ENCODE measurements at places on chromosomes 5 and 9. TPM values are rescaled to one million over a fixed set of nuclear protein-coding genes. Genes with fewer than 3 reads are reported as not detected.

Gene FOXD4L3
- total RNA-seq: not detected

Gene IL17B
- total RNA-seq: 8.9 TPM

Gene GDA
- total RNA-seq: 5.4 TPM

Gene WDR36
- total RNA-seq: 74.5 TPM

Measured in urinary bladder (tissue), 4 donors.